ENCODE measurements at places on chromosomes 4 and X.
A peak's percentile ranks its signal among the peaks of the same experiment; 100 is the strongest.

GRCh38 chr4:82439088-82439487, 8.7 kb downstream of the ENOPH1 start:
- DNase-seq, result no peak

- peak; percentile 68 for DNase-seq
Measured at GRCh38 chrX:130482871-130483270, 81.1 kb downstream of the RBMX2 start.

DNA sequence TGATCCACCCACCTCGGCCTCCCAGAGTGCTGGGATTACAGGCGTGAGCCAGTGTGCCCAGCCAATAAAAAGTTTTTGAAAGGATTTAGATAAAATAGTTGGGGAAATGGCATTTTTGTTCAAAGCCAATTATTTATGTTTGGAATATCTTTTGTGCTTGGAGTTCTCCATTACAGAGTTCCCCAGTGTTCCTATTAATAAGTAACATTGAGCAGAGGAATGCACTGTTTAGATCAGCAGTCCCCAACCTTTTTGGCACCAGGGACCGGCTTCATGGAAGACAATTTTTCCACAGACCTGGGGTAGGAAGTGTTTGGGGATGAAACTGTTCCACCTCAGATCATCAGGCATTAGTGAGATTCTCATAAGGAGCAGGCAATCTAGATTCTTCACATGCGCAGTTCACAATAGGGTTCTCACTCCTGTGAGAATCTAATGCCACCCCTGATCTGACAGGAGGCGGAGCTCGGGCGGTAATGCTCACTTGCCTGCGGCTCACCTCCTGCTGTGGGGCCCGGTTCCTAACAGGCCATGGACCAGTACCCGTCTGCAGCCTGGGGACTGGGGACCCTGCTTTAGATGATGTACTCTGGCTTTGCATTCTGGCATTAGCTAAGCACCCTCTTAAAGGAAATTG, 8.3 kb downstream of the PKD2 start:
- no peak for DNase-seq

GRCh38 chr4:189124149-189124758, 816.4 kb upstream of the FRG1 start:
- no peak for DNase-seq

DNA sequence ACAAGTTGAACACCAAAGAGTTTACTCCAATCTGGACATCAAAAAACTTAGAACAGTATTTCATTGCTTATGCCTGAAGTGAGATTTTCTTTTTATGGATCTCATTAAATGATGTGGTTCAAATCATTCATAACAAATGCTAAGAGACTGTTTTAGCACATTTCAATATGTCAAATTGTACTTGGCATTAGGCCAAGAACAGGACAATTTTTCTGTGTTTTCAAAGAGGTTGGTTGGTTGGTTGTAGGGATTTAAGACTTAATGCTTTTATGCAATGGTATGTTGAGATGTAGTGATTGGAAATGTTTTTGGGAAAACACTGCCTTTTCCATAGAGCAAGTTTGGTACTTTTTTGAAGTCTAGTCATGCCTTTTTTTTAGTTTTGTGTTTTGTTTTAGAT, 510.4 kb downstream of the ZNF674 start:
- DNase-seq, result no peak
